ENCODE measurements at places on chromosomes 3 and 15.

DNA sequence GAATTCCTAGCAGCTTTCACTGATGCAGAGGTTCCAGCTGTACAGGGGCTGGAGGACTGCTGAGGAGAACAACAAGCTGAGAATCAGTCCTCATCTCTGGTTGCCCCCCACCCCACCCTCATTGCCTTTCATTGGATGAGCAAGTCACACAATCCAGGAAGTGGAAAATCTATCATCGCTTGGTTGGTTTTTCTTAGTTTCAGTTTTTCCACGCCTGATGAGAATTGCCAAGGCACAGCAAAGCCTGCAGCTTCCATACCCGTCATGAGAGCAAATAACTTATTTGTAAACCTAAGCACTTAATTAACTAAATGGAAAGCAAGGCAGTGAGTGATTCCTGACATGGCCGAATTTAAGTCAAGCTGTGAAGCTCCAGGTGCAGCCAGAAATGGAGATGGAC, 21.4 kb upstream of the LIPC start:
- DNase-seq, result peak; percentile 42

GRCh38 chr3:150308037-150308319, 100.1 kb upstream of the TSC22D2 start:
- DNase-seq, result no peak

DNA sequence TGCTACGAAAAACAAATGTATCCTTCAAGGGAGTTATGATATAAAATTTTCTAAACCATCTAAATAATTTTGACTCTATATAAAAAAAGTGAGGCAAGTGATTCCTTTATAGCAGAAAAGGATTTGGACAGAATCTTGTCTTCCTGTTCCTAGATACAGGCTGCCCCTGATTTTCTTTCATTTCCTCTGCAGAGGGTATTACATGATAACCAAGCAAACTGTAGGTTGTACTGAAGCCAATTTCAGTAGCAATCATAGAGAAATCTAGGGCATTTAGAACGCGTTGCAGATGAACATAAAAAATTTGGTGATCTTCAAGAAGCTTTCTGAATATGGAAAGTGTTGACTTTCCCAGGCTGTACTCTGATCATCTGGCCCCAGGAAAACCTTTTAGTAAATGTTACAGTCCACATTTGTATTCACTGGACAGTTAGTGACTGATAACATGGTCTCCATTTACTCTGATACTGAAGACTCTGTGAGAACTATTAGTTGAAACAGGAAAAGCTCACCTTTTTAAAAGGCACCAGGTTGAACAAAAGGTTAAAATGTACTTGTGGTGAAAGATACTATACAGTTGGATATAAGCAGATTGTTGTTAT, 9.1 kb upstream of the UTS2B start:
- DNase-seq, result no peak

- DNase-seq, result no peak
Observed at GRCh38 chr15:90650956-90651689, 66.0 kb upstream of the BLM start.

GRCh38 chr15:45471151-45471550, 51.4 kb downstream of the SLC30A4 start:
- DNase-seq, result no peak

GRCh38 chr3:116140100-116140689, 305.1 kb downstream of the LSAMP start:
- peak; percentile 13 for DNase-seq

DNA sequence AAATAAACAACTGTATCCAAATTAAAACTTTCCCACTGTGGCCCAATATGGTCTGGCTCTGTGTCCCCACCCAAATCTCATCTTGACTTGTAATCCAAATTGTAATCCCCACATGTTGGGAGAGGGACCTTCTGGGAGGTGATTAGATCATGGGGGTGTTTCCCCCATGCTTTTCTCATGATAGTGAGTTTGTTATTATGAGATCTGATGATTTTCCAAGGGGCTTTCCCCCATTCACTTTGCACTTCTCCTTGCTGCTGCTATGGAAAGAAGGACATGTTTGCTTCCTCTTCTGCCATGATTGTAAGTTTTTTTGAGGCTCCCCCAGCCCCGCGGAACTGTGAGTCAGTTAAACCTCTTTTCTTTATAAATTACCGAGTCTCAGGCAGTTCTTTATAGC, 55.0 kb downstream of the MINDY4B start:
- no peak for DNase-seq

DNA sequence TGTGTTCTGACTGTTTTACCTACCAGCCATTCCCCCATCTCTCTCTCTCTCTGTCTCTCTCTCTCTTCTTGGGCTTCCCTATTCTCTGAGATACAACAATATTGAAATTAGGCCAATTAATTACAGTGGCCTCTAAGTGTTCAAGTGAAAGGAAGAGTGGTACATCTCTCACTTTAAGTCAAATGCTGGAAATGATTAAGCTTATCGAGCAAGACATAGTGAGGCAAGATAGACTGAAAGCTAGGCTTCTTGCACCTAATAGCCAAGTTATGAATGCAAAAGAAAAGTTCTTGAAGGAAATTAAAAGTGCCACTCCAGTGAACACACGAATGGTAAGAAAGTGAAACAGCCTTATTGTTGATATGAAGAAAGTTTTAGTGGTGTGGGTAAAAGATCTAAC, 21.3 kb downstream of the SNRK start:
- DNase-seq, result no peak
